Spinal cord (tissue), 10 donors: ENCODE measurements at places on chromosomes 1 and 21. TPM values are rescaled to one million over a fixed set of nuclear protein-coding genes. Genes with fewer than 3 reads are reported as not detected.

GRCh38 chr1:205934788-205935187 is 8.5 kb downstream of the SLC26A9 start:
- no peak for DNase-seq

Gene BGLAP
- 1.9 TPM for total RNA-seq

DNA sequence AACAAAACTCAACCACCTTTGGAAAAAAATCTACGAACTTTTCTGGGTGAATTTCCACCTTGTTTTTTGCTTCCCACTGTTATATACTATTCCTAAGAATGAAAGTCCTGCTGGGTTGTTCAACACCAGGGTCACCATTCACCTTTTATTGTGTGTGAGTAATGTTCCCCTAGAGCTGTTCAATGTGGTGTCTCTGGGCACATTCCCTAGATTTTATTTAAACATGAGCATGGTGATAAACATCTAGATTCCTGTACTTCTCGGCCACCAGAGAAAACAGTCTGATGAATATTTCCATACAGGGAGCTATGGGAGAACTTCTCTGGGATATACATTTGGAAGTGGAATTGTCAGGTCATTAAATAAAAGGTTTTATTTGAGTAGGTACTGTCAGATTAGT is 13.0 kb downstream of the FMN2 start:
- no peak for DNase-seq

- no peak for DNase-seq
Measured at GRCh38 chr1:221687836-221688487, 53.9 kb downstream of the DUSP10 start.

DNA sequence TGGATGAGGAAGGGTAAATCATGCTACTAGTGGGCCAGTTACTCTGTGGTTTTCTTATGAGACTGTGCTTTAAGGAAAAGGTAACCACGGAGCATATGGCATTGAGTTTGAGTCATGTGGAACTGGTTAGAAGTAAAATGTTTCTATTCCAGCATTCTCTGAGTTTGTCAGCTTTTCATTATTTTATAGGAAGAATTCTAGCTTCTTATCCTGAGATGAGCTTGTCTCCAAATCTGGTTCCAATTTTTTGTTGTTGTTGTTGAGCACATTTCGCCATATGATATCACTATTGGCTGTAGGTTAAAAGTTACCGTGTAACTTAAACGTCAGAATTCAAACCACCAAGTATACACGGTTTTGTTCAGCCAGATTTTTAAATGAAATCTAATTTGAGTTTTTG is 69.9 kb downstream of the ATF6 start:
- no peak for DNase-seq
